Central memory CD4-positive, alpha-beta T cell (primary cell): ENCODE measurements at places on chromosomes 11 and 22.

DNA sequence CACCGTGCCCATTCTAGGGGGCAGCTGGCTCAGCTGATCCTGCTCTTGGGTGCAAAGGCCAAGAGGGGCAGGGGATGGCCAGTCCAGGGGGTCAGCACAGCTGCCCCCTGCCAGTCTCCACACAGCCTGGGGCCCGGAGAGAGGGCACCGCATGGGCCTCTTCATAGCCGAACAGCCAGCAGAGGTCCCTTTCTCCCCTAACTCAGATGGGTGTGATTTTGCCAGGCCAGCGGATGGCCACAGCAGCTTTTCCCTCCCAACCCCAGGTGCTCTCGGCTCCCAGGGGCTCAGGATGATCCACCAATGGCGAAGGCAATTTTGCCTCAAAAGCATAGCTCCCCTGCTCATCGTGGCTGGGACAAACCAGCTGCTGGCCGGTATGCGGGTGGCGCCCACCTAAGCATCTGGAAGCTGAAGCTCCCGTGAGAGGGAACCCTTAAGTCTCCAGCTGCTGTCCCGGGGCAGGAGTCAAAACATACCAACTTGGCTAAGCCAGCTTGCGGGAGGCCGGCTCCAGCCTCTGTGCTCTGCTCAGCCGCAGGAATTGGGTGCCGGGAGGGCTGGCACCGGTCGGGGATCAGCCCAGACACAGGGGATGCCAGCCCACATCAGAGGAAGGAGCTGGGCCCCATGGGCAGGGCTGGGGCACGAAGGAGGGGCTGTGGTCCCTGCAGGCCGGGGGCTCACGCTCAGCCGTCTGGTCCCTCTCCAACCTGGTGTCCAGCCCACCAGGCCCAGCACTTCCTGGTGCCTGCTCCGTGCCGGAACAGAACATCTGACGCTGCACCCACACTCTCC lies 30.5 kb upstream of the GNB1L start:
- DNase-seq, result no peak

GRCh38 chr11:34641456-34641855 lies 20.6 kb downstream of the EHF start:
- no peak for DNase-seq

DNA sequence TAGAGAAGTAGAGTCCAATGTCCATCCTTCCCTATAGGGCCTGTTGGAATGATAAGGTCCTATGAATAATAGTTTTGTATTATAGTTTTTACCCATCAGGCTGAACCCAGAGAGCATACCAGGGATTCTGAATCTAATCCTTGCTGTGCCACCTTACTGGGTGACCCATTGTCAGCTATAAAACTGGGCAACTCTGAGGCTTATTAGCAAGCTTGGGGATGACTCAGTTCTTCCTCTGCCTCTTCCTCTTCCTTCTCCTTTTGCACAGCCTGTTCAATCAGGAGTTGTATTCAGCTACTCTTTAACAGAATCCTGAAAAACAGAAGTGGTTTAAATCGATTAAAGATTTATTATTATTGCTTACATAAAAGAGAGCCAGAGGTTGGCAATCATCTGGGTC lies 8.9 kb downstream of the HEPHL1 start:
- DNase-seq, result no peak

DNA sequence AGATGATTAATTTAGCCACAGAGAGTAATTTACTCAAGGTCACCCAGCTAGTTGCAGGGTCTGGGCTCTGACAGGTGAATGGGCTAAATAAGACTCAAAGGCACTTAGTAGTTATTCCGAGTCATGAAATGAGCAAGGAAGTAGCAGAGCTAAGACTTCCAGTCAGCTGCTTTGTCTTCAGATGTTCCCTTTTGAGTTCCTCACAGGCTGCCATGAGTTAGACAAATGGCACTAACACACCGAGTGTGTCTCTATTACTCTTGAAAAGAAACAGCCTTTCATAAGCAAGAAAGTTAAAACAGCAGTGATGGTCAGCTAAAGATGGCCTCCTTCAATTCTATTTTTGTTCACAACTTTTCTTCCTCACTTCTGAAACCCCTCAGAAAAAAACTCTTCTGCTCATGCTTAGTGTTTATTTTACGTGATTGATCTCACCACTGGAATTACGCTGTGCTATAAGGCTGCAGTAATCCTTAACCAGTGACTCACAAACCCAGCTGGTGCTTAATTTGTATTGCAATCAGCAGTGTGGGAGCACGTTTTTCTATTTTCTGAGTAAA lies 389.1 kb downstream of the AASDHPPT start:
- no peak for DNase-seq

GRCh38 chr11:8477151-8477550 lies 116.9 kb downstream of the STK33 start:
- DNase-seq, result no peak

DNA sequence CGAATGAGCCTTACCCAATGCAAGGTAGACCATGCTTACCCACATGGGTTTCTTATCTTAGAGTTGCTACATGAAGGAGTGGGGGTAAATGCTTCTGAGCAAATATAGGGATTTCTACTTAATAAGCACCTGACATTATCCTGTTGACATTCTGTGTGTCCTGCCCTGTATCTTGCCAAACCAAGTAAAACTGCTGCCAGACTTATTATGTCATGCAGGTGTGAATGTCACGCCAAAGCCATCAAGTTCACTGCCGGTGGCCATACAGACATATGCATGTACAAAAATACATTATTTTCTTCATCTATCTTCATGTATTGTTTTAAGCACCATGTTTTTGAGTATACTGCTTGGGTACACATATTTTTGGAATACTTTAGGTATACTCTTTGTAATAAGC lies 70.2 kb downstream of the NOX4 start:
- DNase-seq, result no peak
